EL (cell line): ENCODE measurements at places on chromosomes 13 and 19.

- no peak for DNase-seq
These were observed 11.7 kb downstream of the KCTD15 start for GRCh38 chr19:33808399-33808798.

DNA sequence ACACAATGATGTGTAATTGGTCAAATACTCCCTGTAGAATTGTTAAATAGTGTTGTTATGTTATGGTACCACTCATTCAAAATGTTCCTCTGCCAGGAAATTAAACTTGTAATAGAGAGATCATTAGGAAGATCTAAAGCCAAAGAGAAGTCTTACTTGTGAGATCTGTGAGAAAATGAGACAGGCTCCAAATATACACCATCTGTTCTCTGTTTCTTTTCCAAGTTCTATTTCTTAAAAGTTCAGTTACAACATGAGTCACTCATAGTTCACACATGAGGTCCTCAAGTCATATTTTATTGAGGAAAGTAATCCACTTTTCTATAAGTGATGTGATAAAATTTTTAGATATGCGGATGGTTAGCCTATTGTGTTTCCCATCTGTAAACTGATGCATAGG is 1038.1 kb upstream of the PRR20A start:
- DNase-seq = no peak

GRCh38 chr13:39530916-39531315 is 72.1 kb downstream of the LHFPL6 start:
- DNase-seq = no peak

DNA sequence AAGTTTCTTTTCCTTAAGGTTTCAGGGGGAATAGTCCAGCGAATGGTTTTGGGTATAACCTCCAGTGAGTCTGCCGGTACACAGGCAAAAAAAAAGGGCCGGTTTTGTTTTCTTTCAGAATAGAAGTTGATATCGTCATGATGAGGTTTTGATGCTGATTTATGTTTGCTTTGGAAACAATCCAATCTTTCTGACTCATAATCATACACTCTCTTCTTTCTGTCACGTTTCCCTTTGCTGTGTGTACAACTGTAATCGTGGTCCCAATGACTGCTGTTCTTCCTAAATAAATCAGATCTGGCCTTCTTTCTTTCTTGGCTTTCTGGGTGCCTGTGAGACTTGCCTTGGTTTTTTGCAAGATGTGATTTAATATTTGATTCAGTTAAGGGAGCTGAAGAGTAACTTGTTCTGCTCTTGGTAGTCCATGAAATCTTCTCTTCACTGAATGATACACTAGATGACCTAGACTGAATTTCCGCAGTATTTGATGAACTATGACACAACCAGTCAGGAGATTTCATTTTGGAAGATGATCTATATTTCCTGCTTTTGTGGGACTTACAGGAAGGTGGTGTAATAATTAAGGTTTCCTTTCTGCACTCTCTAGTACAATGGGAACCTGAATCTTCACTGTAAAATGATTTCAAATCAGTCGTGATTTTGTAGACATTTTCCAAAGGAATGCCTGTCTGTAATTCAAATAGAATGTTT is 34.9 kb upstream of the METTL21C start:
- DNase-seq = peak; percentile 61

GRCh38 chr13:97258801-97259200 is 36.7 kb downstream of the MBNL2 start:
- peak; percentile 71 for DNase-seq

GRCh38 chr19:34135054-34135800 is 37.1 kb upstream of the LSM14A start:
- DNase-seq = no peak

GRCh38 chr19:8610041-8610935 is at the start of gene ADAMTS10:
TSS of gene ADAMTS10 (minus strand) at chr19:8610715. CDS start at chr19:8605710, 5,005 bp downstream.
- DNase-seq = peak; percentile 18
